NCI-H446 treated with DMSO at 0.1 percent for 48 hours (cell line): ENCODE measurements at places on chromosomes 6 and 20.

- no peak for DNase-seq
Measured at GRCh38 chr6:121826156-121826810, 390.8 kb downstream of the GJA1 start.

- DNase-seq: no peak
Measured at GRCh38 chr20:20207872-20208271, 155.5 kb downstream of the CFAP61 start.

DNA sequence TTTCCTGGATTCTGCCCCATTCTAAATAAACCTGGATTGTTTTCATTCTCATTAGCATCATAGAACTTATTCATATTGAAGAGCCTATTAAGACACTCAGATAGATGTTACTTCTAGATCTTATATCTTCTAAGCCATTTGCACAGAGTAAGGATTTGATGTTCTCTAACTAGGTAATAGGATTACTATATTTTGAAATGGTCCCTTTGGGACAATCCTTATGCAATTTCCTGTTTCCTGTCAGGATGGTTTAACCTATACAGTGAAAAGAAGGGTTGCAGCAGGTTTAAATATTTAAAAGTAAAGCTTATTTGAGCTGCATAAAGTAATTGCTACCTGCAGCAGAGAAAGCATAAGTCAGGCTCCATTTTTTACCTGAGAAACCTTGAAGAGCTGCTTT lies 860.1 kb downstream of the TFAP2A start:
- no peak for DNase-seq

GRCh38 chr20:63878899-63879663 lies 14.0 kb downstream of the TPD52L2 start:
- no peak for DNase-seq

DNA sequence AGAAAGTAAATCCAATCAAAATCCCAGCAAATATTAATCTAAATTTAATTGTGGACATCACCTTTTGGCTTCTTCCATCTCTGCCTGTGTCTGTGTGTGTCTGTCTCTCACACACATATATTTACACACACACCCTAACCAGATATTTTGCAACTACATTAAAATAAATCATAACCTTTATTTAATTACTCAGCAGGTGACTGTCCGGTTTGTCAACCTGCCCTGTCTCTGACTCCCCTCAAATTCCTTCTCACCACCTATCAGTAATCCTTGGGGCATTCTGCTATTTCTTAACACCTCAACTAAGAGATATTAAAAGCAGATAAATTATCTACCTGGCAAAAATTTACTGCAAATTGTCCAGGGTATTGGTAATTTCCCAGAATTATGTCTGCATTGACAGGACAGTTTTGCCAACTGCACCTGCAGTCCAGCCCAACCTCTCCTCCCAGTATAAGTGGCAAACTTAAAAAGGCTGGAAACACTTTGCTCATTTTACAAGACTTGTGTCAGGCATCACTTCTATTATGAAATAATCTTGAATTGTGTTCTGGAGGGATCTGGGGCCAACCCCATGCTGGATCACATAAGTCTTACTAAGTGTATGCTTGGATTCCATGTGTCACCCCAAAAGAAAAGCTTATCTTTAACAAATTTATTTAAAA lies 216.1 kb downstream of the GMDS start:
- no peak for DNase-seq

GRCh38 chr6:127939442-127940066 lies 38.7 kb upstream of the THEMIS start:
- DNase-seq: no peak

- DNase-seq: no peak
Measured at GRCh38 chr6:52571099-52571755, 5.6 kb downstream of the TRAM2 start.

GRCh38 chr6:162058281-162058875 lies 669.2 kb downstream of the PRKN start:
- no peak for DNase-seq

DNA sequence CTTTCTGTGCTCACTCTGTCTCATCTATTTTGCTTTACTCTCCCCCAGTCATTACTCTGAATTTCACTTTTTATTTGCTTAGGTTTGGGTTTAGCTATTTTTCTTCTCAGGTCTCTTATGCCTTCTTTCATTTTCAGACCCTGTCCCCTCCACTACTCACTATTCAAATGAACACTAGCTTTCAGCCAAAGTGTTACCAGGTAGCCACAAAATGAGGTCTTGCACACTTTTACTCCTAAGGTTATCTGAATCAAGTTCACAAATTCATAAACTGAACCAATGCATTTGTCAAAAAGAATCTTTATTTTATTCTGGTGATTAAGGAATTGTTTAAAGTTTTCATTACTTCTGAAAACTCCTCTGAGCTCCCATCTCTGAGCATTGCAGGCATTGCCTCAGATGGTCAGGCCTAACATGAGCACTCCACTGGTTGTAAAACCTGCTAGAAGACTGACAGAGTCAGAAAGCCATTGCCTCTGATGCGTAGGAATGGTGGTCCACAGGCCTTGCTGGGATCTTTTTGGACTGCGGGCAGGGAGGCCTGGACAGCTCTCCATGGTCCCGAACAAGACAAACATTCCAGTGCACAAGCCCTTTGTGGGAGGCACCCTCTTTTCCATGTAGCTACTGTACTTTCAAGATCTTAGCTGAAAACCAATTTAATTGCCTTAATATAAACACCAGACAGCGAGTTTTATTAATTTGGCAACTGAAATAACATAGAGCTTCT lies 48.5 kb downstream of the FYN start:
- no peak for DNase-seq

GRCh38 chr6:15996030-15996429 lies 132.9 kb upstream of the MYLIP start:
- DNase-seq: no peak

DNA sequence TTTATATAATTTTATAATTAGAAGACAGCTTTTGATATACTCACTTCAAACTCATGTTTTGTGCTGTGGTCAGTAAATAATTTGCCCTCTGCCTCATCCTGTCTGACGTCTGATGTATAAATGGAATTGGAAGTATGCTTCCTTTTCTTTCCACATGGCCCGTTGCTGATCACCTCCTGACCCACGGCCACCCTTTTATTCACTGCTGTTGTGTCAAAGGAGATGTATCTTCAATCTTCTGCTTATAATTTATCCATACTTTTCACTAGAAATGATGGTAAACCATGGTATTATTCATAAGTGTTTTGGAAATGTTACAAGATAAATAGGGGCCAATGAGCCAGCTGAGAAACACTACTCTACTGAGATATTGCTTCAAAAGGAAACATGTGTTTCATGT lies 841.8 kb downstream of the PHF3 start:
- no peak for DNase-seq

DNA sequence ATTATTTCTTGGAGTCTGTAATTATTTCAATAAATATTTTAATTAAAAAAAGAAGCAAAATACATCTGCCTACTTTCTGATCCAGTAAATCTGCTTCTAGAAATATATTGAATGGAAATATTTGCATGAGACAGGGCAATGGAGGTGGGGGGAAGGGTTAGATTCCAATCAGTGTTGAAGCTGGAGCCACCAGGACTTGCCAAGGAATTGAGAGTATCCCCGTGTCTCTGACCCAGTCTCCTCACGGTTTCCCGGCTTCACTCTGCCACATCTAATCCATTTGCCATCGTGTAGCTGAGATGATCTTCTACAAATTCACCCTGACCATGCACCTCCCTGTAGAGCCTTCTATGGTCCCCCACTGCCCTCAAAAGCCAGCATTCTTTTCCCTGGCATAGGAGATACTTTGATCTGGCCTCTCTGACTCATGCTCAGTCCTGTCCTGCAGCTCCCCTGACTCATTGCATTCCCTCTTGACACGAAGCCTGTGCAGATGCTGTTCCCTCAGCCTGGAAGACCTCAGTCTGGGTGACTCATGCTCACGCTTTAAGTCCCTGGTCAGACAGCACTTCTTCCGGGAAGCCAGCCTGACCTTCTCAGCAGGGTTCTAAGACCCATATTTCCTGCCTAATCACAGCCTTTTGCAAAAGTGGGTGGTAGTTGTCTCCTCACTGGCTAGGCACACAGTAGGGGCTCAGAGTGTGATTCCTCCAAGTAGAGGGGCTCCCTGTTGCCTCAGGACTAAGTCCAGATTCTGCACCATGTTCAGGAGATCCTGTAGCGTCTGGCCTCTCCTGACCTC lies 23.0 kb upstream of the FKBP1A start:
- no peak for DNase-seq

GRCh38 chr20:2760952-2761305 lies 39.5 kb downstream of the CPXM1 start:
- no peak for DNase-seq

DNA sequence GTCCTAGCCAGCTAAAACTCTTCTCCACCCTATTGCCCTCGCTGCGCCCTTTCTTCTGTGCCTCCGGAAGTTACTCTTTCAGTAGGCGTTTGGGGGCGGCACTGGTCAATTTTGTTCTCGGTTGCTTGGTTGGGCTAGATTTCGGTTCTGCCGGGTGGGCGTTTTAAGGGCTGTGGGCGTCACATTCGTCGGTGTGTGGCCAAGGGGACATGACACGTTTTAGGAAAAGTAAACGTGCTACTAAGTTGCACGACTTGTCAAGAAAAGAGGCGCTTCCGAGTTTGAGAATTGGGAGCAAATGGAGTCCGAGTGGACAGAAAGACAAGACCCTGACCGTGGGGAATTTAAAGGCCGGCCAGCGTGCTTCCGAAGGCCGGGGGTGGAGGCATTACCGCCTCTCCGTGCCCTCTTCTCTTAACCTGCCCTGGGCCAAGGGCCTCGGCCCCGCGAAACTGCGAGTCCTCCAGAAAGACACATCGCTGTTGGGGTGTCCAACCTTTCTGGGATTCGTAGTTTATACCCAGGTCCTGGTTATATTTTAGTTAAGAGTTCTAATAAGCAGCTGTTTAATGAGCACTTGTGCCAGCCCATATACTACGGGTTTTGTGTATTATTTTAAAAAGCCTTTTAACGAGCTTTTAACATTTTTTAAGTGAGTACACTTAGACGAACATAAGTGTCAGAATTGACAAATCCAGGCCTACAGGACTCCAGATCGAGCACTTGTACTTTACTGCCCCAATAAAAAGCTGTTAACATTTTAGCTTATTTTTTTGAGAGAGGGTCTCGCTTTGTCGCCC lies 664 bp upstream of the BAG6 start:
- DNase-seq: peak; percentile 97

GRCh38 chr6:132190815-132191175 lies 210.5 kb downstream of the MOXD1 start:
- no peak for DNase-seq

GRCh38 chr6:41559655-41560427 lies 13.7 kb downstream of the FOXP4 start:
- DNase-seq: no peak

DNA sequence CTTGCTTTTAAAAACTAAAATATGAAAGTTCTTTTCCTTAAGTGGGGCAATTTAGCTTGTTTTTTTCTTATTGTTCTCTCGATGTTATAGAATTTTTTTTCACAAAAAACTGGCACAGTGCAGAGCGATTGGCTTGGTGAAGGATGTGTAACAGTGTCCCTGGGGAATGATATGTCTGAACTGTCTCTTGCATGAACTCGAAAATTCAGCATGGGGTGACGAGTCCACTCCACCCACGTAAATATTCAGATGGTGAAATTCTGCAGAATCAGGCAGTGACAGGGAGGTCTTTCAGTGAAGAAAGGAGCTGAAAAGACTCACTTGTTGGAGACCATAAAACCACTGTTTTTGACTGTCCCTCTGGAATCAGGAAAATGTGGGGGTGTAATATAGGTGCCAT lies 505.3 kb downstream of the MMUT start:
- no peak for DNase-seq

- DNase-seq: no peak
Measured at GRCh38 chr6:162964488-162965140, 236.8 kb downstream of the PACRG start.

DNA sequence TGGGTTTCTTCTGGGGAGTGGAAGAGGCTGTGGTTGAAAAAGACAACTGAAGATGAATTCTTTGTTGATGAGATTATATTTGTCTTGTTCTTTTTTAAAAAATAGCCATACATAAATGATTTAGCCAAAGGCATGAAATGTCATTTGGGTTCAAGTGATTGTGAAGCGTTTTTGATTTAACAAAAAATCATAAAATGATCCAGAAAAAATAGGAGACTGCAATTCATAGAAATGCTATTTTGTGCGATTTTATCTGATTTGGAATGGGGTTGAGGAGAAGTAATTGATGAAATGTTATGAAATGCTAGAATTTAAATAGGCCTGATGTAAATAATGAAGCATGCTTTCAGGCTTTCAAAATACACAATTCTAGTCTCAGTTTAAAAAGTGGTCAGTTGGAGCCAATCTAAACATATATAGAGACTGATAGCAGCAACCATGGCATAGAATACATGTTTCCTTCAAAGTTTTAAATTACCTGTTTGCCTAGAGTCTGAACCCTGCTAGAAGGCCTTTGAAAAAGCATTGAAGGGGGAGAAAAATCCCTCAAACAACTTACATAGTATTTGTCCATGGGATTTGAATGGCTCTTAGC lies 21.8 kb downstream of the PFDN4 start:
- no peak for DNase-seq

DNA sequence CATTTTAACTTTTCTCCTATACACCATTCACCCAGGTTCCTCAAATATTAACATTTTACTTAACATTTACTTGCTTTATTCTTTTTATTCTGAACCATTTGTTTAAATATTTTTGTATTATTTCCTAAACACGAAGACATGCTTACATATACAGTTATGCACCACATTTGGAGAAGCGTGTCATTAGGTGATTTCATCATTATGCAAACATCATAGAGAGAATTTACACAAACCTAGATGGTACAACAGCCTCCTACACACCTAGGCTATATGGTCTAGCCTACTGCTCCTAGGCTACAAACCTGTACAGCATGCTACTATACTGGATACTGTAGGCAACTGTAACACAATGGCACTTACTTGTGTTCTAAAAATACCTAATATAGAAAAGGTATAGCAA lies 6.6 kb downstream of the TDP2 start:
- no peak for DNase-seq

DNA sequence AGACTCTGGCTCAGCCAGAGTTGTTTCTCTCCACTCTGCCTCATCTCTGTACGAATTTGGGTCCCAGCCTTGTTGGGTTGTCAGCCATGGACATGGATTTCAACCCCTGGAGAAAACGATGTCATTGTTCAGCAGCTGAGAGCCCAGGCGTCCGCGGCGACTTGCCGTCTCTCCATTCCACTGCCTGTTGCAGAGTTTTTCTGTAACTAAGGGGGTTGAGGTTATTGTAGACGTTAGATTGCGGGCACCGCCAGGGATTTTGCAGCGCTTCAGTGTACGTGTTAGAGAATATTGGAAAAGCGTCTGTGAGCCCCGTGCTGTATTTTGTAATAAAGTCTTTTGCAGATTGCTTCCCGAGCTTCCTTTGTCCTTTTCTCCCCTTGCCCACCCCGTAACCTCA lies 13.1 kb upstream of the RBM38 start:
- no peak for DNase-seq

DNA sequence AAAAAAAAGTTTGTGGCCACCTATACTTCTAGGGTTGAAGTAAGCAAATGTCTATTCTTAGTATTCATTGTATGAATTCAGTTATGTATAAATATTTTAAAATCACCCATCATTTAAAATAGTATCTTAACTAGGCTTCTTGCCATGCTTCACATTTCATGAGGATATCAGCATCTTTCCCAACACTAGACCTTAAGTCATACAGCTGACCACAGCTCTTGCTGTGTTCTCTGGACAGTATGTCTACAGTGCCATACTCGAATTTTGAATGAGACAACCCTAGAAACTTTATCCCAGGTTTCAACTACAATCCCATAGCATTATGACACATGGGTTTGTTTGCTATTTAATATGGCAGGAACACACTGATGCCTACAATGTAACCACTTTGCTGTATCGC lies 5.2 kb downstream of the TXNDC5 start:
- DNase-seq: no peak
